ENCODE measurements at places on chromosomes 5 and 9.

GRCh38 chr9:114372921-114373448, 14.8 kb downstream of the AKNA start:
- no peak for DNase-seq

DNA sequence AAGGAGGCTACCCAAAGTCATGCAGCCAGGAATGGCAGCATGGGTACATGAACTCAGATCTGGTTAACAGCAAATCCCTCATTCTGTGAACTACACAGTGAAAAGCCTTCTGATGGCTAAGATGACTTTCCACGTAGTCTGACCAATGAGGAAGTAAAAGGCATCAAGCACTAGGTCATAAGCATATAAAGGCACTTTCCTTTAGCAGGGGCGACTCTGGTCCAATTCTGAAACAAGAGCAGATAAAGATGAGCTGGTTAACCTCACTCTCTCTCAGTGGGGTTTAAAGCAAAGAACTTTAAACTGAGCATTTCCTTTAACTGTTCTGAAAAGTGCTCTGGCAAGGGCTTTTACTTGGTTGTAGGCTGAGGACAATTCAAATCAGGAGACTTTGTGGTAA, 21.1 kb downstream of the PSMB7 start:
- DNase-seq = no peak

DNA sequence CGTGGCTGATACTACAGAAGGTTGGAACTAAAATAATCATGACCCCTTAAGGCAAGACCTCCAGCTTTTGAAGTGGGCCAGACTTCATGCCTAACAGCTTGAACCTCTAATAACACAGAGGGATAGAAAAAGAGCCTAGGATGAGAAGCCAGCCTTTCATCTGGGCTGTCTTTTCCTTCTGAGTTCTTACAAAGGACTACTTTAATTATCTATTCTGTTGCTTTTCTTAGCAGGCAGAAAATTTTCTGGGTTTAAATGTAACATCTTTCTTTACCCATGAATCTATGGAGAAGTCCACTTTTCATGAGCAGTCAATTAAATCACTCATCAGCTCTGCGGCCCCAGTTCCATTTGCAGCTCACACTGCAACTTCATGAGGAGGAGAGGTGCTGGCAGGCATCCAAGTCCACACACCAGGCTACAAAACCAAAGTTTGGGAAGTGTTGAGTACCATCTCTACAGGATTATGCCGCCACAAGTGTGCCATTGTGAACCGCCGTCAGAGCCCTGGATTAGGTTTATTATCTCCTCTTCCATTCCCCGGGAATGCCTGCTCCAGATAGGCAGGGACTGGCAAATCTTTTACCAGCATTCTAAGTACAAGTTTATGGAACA, 192.0 kb downstream of the TLE4 start:
- peak; percentile 30 for DNase-seq

DNA sequence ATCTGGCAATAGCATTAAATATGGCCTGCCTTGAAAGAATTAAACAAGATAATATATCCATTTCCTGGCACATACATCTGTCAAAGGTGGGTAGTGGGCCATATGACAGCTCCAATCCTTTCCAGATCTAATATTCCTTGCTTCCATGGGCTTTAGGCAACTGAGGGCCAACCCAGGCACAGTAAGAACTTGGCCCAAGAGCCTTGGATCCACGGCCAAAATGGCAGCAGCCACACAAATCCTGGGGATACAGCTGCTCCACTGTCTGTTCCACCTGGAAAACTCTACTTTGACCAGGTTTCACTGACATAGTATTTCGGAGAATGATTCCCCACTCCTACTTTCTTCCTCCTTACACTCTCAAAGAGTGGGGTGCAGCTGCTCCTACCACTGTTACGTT, 13.3 kb downstream of the HAVCR1 start:
- no peak for DNase-seq

- no peak for DNase-seq
Measured at GRCh38 chr5:179297026-179297425, 48.2 kb downstream of the ADAMTS2 start.

DNA sequence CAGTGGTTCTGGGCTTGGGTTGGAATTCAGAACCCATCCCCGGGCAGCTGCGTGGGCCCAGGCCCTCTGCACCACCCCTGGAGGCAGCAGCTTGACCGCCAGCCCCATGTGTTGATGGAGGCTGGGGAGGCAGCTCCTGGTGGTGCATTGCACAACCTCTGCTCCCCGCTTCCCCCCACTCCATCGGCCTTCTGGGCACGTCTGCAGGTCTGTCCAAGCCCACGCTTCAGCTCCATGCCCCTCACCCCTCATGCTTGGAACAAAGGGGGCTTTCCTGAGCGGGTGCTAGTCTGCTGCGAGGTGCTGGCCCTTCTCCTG, 1.4 kb downstream of the NCS1 start:
- no peak for DNase-seq

- DNase-seq = no peak
Measured at GRCh38 chr9:80698725-80699410, 990.5 kb downstream of the TLE1 start.

GRCh38 chr5:7894860-7895259, 25.9 kb downstream of the MTRR start:
- no peak for DNase-seq

DNA sequence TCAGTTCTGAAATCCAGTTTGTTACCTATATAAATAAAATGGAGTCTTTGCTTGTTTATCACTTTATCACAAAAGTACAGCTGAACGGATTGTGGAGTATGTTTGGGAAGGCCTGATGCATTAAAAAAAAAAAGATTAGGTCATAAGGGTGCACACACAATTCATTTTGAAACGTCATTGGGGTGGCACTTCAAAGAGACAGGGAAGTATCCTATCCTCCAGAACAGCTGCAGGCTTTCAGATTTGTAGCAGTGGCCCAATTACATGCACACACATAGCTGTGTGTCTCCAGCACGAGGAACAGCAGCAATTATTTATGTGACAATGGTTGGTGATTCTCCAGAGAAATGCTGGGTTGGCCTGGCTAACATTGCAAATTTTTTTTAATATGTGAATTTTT, 46.8 kb upstream of the FER start:
- no peak for DNase-seq

DNA sequence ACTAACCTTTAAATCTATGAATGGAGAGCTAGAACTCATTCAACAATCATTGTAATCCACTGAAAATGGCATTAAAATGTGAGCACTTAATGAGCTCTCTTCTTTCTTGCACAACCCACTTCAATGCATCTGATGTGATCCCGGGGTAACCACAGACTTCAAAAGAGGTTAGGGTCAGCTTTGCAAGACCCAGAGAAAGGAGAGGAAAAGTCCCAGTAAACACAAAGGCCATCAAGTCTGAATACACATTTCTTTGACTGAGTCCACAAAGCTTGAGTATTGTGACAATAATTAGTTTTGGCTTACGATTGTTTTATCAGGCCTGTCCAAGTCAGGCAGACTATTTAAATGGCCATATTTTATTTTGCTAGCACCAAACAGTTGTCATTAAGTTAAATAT, 148.8 kb upstream of the ZNF608 start:
- DNase-seq = no peak

DNA sequence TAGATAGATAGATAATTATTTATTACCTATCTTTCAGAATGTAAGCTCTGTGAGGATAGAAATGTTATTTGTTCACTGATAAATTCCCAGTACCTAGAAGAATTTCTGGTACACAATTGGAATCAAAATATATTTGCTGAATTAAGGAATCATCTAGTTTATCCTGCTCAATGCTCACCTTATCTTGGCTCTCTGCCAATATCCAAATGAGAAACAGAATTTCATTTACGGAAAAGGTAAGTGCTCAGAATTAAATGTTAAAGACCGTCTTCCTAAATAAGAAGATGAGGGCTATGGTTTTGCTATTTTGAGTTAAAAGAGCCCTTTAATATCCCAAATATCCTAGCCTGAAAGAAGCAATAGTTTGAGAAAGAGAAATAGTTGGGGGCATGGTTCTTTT, 232.1 kb upstream of the PDE4D start:
- no peak for DNase-seq

GRCh38 chr5:178851951-178852350, 7.8 kb upstream of the ZNF354B start:
- no peak for DNase-seq

GRCh38 chr5:172086194-172086975, 79.9 kb upstream of the FBXW11 start:
- no peak for DNase-seq

GRCh38 chr5:33817301-33817700, 74.5 kb downstream of the ADAMTS12 start:
- DNase-seq = peak; percentile 85

- no peak for DNase-seq
Measured at GRCh38 chr5:72608926-72609325, 101.7 kb upstream of the ZNF366 start.

- peak; percentile 98 for DNase-seq
Measured at GRCh38 chr9:128094166-128094949, 26.3 kb downstream of the SLC25A25 start.

DNA sequence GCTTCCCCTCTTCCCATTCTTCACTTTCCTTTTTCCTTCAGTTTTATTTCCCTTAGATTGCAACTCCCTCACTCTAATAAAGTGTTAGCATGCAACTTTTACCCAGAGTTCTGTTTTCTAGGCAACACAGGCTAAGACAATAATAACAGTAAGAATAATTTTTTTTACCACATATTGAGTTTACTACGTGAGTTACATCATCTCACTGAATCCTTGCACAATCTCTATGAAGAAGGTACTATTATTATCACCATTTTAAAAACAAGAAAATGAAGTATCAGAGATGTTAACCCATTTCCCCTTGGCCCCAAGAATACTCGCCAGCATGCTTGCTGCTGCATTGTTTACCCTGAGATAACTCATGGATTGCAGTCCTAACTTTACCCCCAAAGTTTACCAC, 53.7 kb upstream of the SMIM32 start:
- DNase-seq = no peak

DNA sequence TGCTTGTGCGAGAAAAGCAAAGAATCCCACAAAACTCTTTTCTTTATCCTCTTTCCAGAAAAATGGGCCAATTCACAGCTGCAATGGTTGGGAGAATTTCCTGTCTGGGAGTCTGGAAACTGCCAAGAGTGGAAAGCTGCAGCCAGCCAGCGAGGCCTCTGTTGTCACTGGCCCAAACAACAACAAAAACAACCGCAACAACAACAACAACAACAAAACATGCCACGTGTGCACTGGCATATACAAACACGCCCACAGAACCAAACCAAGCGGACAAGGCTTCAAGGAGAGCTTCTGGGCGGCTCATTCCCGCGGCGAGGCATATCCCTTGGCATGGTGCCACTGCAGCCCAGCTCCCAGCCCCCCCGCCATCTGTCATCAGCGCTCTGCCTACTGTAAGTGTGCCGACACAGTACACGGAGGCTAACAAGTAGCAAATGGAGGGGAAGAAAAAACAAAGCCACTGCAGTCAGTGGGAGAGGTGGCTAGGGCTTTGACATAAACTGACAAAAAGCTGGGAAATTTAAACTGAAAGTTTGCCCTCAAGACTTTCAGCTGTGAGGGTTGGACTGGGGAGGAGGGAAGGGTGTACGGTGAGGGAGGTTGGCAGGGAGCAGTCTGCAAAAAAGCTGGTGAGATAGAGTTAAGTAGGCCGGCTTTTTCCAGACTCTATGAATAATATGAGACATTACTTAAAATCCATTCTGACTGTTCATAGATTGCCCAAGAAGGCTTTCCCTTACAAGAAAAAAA, 165.0 kb upstream of the ZNF462 start:
- peak; percentile 78 for DNase-seq

- no peak for DNase-seq
Measured at GRCh38 chr5:41279040-41279439, 65.7 kb upstream of the C6 start.

DNA sequence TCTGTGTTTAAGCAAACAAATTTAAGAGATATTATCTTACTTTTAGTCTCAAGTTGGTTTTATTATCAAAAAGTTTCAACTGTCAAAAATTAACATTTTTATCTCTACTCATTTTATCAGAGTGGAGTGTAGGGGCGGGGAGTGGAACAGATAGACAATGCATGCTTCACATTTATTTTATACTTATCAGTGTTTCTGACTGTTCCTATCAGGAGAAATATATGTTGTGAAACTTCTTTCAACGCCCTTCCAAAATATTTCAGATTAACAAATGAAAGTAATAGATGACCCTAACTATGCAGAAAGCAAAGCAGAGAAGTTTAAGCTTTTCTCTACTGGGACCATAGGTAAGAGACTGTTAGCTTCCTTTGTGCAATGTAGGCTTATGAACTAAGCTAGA, 44.9 kb upstream of the MAST4 start:
- no peak for DNase-seq

- no peak for DNase-seq
Measured at GRCh38 chr5:131548176-131548575, 86.9 kb downstream of the RAPGEF6 start.

DNA sequence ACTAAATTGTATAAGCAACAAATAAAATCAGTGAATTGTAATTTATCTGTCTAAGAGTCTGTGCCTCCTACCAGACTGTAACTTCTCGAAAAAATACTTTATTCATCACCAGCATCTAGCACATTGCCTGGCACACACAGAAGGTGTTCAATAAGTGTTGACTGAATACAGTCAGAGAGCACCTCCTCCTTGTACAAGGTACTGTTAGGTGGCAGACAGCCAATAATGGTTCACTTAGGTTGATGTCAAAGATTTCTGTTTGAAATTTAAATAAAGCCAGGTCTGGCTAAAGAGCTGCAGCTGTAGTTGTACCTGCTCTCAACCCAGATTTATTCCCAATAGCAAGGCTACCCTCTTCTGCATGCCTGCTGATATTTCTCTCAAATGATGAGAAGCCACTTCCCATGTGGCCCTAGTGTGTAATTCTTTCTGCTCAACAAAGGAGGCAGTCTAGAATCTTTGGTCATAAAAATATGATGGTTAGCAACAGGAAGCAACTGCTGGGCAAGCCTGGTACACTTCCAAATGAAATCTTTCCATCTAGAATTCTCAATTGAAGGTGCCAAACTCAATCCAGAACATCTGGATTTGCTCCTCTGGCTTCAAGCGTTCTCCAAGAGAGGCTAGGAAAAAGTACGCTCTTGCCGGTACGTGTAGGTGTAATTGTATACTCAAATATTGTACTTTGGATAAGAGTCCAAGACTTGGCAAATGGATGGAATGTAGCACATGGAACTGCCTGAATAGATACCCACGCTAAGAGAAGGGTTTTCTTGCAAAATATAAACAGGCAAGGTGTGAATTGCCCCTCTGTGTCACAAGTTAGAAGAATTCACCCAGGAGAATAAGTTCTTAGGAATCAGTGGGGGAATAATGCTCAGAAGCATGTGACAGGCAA, 95.6 kb downstream of the NR6A1 start:
- DNase-seq = no peak

Data from fibroblast of skin of right biceps (primary cell).